OCI-M1 (cell line): ENCODE measurements at places on chromosomes 16 and 17.

DNA sequence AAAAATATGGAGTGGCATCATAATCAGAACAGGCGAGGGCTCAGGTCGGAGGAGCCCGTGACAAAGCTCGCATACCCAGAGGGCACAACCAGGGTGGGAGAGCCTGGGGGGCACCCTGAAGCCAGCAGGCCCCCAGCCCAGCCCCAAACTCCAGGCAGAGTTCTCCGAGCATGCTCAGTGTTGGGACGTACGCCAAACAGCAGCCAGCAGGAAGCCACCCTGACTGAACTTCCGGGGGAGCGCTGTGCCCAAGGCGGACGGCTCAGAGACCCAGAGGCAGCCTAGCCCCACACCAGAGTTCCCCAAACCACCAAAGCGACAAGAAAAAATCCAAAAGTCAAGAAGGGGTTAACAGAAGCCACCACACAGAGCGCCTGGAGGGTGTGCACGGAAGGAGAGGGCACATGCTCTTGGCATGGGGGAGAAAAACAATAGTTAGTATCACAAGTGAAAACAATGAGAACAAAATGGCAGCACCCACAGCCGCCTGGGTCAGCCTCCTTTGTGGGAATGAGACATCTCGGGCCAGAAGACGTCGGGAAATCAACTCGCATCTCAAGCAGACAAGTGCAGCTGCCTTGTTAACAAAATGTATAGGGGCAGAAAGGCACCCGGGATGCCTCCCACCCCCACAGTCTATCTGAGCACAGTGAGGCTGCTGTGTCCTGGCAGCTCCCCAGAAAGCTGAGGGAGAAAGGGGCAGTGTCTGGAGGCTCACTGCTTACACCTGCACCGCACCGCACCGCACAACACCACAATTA lies 11.9 kb downstream of the EXOC7 start:
- DNase-seq: no peak

DNA sequence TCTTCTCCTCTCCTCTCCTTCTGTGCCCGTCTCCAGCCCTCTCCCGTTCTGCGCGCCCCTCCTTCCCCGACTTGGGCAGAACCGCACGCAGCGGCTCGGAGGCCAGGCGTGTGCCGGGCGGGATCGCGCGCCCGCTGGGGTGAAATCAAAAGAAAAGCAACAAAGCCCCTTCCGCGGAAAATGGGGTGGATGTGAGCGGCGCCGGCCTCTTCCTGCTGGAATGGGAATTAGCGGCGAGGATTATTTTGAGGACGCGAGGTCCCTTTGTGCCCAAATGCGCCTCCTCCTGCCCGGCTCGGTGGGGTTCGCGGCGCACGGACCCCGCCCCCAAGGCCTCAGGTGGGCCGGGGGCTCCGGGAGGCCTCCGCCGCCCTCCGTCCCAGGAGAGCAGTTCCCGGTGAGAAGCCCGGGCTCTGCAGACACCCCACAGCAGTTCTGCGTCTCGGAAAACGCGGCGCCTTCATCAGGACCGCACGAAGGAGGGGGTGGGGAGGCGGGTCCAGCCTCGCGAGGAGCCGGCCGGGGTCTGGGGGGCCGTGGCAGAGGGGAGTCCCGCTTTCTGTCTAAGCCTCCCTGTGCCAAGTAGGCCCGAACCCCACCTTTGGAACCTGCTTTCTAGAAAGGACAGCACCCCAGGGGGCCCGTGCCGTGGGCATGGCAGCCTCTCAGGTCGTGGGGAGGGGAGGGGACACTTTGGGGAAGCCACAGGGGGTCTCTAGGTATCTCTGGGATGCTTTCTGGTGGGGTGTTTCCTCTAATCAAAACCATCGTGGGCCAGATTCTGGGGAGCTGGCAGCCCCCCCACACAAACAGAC lies 91.0 kb upstream of the CBX4 start:
- DNase-seq: no peak

DNA sequence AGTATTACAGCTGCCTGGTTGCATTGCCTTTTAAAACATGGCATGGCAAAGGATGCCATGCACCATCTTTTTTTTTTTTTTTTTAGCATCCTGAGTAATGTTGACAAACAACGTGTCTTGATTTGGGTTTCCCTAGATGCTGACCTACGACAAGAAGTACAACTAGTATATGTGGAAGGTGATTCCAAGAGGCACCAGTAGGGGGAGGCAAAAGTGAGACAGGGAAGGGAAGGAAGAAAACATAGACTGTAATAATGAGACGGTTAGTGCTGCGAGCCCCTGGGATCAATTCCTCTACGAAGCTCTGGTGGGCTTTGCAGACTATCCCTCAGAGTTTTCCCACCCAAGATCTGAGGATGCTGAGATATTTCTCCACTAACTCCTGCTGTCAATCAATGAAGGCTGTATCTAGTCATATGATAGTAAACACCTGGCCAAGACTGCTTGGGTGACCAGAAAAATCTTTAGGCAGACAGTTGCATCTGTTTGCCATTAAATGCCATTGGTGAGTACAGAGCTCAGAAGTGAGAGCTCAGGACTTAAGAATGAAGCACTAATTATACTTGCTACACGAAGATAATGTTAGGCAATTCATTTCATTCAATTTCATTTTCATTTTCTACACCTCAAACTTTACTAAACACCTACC lies 458.6 kb upstream of the GOT2 start:
- DNase-seq: peak; percentile 70

- no peak for DNase-seq
Observed at GRCh38 chr16:89898201-89898967, 20.3 kb upstream of the MC1R start.
